ENCODE measurements at places on chromosomes 1 and 21.

GRCh38 chr1:202076050-202076511 is 46.6 kb upstream of the GPR37L1 start:
- DNase-seq: no peak

GRCh38 chr21:24870633-24871032 is 736.6 kb downstream of the MRPL39 start:
- no peak for DNase-seq

DNA sequence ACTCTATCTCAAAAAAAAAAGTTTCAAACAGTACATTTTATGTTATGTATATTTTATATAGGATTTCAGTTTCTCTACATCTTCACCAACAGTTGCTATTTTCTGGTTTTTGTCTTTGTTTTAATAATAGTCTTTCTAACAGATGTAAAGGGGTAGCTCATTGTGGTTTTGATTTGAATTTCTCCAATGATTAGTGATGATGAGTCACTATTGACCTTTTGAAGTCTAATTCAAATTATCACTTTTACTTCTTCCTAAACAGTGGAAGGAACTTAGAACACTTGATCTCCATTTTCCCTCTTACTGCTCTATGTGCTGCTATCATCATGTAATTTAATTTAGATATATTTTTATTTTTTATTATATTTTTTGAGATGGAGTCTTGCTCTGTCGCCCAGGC is 31.7 kb upstream of the SHCBP1L start:
- no peak for DNase-seq

- peak; percentile 66 for DNase-seq
Measured at GRCh38 chr1:67647036-67647798, 37.8 kb upstream of the GADD45A start.

GRCh38 chr1:24373044-24373443 is 40.5 kb downstream of the STPG1 start:
- no peak for DNase-seq

GRCh38 chr1:209648346-209648745 is 3.9 kb downstream of the LAMB3 start:
- peak; percentile 24 for DNase-seq

DNA sequence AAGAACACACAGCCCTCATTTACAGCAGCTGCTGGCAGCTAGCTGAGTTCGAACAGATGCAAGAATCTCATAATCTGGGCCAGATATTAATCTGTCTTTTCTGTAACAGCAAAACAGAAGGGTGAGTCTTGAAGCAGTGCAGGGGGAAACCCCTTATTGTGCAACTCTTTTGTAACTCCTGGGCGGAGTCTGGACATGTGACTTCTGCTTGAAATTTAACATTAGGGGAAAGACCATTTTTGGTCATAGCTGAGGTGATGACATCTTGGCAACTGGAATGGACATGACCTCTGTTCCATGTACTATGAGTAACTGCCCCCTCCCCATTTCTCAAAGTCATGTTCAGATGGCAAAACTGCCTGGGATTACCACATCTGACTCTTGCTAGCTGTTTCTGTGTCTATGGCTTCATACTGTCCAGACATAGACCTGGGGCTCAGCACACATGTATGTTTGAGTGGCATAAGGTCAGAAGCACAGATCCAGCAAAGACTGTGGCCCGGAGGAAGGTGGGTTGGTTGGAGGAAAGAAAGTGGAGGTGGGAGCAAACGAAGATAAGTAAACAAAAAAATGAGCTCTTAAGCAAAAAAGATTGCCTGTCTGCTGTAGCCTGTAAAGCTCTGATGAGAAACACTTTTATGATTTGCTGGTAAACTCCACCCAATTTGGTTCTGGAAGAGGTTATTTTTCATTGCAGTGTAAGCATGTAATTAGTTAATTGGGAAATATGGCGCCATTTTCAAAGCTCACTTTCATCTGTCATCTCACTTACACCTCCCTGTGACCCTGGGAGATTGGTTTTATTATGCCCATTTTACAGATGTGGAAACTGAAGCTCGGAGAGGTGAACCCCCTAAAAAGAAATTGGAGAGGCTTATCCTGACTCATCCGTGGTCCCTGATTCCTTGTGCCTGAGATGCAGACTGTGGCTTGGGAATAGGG is 26.1 kb downstream of the ETS2 start:
- DNase-seq: peak; percentile 99

DNA sequence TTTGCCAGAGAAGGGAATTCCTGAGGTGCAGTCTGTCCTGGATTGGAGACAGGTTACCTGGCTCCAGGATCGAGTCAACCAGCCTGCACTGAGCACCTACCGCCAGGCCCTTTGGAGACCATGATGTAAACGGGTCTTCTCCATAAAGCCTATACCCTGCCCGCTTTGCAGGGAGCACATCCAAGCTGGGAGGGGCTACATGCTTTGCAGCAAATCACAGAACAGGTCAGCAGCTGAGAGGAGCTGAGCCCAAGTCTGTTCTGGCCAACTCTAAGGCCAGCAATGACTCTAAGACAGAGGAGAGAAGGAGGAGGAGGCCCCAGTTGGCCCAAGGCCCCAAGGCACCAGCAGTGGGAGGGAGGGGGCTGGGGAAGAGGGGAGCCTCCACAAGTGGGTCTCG is 15.5 kb upstream of the RSPO1 start:
- DNase-seq: no peak

DNA sequence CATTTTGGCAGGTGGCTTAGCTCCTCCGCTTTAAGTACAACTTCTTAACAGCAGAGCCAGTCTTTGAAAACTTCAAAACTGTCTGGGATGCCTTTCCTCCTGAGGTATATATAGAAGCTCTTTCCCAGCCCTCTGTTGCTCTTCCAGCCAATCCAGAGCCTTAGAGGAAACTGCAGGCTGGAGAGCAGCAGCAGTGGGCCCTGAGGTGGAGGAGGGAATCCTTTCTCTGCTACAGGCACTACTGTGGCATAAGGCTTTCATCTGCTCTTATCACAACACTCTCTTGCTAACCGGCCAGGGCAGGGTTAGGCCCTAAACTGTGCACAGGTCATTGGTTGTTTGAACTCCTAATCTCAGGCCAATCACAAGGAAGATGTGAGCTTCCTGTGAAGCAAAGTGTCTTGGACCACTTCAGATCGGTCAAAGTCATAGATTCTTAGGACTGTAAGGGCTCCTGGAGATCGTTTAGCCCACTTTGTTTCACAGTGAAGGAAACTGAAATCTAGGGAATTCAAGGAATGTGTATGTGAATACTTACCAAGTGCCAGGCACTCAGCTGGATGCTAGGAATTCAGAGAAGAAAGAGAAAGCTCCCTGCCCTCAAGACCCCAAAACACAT is at the start of gene RGS5:
Gene RGS5, minus strand, starts transcription at position 84 of the 619 bp plus-strand sequence. Its CDS starts 81 bp downstream, at position 3.
- no peak for DNase-seq

DNA sequence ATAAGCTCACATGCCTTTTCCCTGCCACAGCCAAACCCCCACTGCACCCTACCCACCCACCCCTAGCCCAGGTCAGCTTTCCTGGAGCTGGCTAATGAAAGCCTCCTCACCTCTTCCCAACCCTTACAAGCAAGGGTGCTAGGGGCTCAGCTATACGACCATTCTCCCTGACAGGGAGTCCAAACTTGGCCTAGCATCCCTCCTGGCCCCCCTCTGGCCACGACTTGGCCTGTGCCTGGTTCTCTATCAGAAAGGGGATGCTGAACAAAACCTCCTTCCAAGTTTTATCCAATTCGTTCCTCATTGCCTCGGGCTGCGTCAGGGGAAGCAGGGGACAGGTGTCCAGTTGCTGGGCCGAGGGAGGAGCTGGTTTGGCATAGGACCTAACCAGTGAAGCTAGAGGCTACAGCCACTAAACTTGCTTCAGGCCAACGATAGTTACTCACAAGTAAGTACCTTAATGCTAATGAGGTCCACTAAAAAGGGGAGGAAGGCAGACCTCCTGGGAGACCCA is 8.6 kb downstream of the TMEM81 start:
- no peak for DNase-seq

Data from fibroblast of gingiva (primary cell).